Muscle of back (tissue), 13 donors: ENCODE measurements at places on chromosomes 1 and 21. TPM values are rescaled to one million over a fixed set of nuclear protein-coding genes. Genes with fewer than 3 reads are reported as not detected.

Gene HMGN2
- 680 TPM for polyA plus RNA-seq

Gene PGLYRP4
- polyA plus RNA-seq: not detected

DNA sequence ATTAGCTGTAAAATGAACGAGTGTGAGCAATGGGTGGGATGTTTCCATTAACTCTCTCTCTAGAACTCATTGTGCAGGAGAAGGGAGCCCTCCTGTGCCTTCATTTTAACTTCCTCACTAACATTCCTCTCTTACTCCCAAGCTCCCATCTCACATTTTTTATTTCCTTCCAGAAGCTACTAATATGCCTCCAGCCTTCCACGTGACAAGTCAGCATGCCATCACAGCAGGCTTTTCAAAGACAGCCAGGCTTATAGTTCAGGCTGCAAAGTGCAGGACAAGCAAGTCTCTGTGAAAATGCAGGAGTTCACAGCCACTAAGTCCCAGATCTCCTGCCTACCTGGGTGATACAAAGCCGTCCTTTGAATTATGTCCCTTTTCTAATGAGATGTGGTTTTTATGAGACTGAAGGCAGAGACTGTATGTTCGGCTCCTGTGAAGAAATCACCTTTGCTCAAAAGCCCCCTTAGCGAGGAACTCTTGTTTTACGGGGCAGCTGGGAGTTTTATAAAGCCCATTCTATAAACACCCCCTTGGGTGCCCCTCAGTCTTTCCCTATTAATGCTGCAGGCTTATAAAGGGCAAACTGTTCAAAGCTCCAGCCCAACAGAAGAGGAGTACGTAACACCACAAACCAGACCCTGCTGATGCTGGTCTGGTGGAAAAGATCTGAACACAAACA is 14.8 kb upstream of the ANGPTL7 start:
- DNase-seq: peak; percentile 59

- DNase-seq: no peak
Measured at GRCh38 chr1:52474807-52475206, 70.4 kb downstream of the PRPF38A start.

- peak; percentile 48 for DNase-seq
Measured at GRCh38 chr21:34367320-34367935, 3.6 kb downstream of the KCNE2 start.

DNA sequence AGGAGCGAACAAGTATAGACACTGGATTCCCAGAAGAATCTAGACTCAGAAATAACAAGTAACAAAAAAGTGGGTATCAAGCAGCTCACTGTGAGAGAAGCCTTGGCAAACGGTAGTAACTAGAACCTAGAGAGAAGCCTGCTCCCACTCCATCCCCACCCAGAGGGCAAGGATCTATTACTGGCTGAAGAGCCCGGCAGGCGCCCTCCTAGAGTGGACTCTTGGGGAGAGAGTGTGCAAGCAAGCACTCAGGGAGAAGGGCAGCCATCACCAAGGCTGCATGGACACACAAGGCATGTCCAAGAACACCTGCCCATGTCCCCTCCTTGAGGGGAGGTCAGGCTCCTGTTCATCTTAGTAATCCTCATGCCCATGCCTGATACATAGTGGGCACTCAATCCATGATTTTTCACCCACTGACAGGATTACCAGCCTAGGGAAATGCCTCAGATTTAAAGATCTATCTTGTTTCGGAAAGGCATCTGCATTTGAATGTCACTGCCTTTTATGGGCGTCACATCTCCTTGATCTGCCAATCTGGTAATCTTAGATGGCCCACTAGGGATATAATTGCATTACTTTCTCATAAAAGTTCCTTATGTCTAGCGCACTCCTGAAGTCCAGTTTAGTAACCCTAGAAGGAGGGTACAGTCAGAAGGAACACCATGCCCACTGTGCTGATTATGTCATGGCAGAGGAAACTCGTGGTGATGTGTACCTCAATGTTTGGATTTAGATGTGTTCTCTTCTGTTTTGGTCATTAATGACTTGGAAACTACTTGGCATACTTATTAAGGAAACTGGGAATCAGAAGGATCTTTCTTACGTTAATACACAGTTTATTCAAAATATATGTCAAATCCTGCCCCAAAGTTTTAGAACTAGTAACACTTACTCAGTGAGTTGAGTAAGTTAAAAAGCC is 14.4 kb downstream of the CNN3 start:
- DNase-seq: no peak

DNA sequence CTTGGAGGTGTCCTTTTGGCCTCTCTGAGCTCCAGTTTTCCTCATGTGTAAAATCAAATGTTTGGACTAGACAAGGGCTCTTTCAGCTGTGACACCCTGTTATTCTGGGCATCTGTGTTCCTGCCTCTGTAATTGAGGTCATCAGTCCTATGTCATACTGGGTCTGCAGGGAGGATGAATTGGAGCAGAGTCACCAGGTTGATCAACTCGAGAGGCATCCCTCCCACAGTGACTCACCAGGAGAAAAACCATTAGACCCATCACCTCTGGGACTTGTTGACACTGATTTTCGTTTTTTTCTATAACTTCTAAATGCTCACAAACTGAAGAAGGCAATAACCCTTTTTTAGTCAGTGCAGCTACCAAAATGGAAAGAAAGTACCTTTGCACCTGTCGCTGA is 82.2 kb downstream of the ST6GALNAC5 start:
- DNase-seq: no peak

Gene DNAJB4
- polyA plus RNA-seq: 90.3 TPM

- DNase-seq: no peak
Measured at GRCh38 chr1:77642196-77642595, 40.3 kb downstream of the ZZZ3 start.

Gene UBL4B
- not detected for polyA plus RNA-seq

Gene CLEC20A
- not detected for polyA plus RNA-seq

Gene FAM151A
- 0.43 TPM for polyA plus RNA-seq

GRCh38 chr1:110163591-110163990 is 13.3 kb downstream of the SLC6A17 start:
- DNase-seq: no peak

DNA sequence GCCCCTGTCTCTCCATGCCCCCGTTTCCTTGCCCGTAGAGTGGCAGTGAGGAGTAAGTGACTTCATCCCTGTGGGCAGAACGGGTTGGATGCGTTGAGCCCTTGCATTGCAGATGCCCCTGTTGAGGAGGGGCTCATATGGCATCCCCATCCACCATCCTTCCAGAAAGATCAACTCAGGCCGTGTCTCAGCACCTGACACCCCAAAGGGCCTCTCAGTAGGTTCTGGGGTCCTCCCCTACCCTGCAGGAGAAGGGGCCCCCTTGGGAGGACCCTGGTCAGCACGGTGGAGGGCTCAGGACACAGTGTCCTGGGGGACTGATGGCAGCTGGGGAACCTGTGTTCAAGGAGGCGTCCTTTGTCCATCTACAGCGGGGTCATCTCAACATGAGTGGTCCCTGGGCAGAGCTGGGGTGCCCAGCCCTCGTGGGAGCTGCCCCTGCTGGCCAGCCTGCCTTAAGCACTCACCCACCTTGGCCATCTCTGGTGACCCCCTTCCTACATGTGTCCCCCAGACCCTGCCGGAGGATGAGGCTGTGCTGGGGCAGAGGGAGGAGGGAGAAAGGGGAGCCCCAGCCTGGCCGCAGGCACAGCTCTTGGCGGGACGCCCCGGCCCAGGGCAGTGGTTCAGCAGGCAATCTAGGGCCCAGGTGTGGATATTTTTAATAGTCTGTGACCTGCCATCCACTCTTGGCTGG is 48.2 kb upstream of the ACTRT2 start:
- no peak for DNase-seq

Gene CD160
- polyA plus RNA-seq: 1.8 TPM

Gene SDE2
- 13.4 TPM for polyA plus RNA-seq

DNA sequence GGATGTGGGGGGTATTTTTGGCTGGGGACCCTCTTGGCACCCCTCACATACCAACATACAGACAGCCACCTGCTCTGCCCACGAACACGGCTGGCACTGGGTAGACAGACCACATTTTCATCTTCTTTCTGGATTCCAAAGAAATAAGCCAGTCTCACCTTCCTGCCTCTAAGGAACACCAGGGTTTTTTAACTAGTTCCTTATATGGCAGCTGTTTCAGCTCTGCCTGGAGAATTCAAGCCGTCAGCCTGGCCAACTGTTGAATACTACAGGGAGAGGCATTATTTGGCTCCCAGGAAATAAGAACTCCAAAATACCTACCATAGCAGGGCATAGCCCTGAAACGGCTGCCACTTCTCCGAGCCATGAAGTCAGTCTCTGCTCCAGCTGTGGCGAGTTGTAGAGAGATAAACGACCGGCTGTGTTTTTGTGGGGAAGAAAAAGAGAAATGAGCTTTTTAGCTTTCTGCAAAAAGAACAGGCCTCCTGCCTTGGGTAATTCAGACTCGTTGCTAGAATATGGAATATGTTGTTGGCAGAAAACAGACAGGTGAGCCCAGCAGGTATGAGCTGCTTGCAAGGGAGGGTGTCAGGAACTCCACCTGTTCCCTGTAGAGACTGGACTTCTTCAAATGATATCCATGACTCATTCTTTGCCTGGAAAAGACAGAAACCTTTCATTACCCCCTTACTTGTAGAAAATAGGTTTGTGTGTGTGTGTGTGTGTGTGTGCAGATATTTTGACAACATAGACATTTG is 51.8 kb downstream of the MT1HL1 start:
- DNase-seq: no peak

Gene SYT14
- 3.1 TPM for polyA plus RNA-seq

DNA sequence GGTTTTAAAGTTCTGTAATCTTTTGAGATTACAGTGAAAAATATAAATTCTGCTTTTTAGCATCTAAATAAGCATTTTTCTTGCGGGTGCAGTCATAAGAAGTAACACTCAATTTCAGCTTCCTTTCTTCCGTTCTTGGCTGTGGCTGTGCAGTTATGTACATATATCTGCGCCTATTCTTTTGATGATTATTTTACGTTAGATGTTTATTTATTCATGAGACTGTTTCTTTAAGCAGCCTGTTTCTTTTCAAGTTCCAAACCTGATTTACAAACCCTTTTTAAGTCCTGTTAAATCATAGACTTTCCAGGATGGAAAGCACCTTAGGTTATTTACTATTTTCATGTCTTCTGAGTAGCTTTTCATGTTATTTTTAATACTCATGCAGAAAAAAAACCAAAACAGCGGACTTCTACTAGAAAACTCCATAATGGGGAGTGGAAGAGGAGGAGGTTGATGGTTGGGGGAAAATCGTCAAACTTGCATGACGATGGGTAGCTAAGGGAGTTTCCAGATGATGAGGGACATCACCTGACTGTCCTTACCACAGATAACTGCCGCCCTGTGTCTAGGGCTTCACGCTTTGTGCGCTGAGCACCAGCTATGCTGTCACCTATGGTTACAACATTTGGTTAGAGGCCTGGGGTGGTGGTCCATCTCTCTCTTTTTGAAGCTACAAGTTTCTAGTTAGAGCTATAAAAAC is 2.6 kb downstream of the PRDM2 start:
- no peak for DNase-seq
